Right kidney (tissue), 9 donors: ENCODE measurements at places on chromosomes 1 and 21.
A peak's percentile ranks its signal among the peaks of the same experiment; 100 is the strongest.

GRCh38 chr21:38614558-38614957 is 116.3 kb upstream of the ERG start:
- no peak for DNase-seq

DNA sequence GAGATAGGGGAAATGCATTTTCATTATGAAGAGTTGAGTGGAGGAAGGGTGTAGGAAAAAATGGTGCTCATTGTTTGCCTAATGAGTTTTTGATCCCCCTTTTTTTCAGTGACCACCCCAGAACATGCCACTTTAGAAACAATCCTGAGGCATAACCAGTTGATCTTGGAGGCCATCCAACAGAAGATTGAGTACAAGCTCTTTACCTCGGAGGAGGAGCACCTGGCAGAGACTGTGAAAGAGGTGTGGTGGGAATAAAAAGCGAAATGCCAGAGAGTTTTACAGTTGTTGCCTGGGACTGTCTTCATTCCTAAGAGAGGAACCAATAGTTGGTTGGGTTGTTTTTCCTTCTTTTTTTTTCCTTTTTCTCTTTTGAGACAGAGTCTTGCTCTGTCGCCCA is 54.3 kb upstream of the EPHA8 start:
- no peak for DNase-seq

DNA sequence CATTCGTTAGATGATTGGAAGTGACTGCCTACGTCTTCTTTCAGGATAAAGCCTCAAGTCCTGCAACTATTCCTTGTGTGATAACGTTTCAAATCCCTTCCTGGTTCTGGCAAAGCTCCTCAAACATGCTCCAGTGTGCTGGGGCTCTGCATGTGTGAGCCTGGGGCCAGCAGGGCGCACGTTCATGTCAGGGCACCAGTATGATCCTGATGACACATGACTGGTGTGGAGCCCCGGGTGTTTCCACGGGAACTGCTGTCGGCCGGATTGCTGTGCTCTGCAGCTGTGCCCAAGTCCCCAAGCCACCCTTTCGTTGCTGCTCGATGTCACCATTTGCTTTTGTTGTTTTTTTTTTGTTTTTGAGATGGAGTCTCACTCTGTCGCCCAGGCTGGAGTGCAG is 21.3 kb downstream of the KRTAP10-1 start:
- no peak for DNase-seq

- no peak for DNase-seq
Measured at GRCh38 chr1:205512059-205513045, 7.9 kb downstream of the CDK18 start.

GRCh38 chr21:35020436-35020835 is 28.7 kb downstream of the RUNX1 start:
- no peak for DNase-seq

DNA sequence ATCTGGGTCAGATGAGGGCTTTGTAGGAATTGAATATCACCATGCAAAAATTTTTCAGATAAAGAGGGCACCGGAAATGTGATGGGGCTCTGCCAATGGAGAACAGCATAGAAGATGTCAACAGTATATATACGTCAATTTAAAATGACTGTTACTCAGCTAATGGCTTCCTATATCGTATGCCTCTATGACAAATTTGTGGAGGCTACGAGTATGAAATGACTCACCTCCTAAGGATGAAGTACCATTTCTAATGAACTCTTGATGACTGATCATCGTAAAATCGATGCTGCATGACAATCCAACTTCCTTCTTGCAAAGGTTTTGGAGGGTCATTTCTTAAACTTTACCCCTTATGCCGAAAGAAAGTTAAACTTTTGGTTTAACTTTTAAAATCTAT is 450.3 kb upstream of the ZP4 start:
- DNase-seq: no peak

DNA sequence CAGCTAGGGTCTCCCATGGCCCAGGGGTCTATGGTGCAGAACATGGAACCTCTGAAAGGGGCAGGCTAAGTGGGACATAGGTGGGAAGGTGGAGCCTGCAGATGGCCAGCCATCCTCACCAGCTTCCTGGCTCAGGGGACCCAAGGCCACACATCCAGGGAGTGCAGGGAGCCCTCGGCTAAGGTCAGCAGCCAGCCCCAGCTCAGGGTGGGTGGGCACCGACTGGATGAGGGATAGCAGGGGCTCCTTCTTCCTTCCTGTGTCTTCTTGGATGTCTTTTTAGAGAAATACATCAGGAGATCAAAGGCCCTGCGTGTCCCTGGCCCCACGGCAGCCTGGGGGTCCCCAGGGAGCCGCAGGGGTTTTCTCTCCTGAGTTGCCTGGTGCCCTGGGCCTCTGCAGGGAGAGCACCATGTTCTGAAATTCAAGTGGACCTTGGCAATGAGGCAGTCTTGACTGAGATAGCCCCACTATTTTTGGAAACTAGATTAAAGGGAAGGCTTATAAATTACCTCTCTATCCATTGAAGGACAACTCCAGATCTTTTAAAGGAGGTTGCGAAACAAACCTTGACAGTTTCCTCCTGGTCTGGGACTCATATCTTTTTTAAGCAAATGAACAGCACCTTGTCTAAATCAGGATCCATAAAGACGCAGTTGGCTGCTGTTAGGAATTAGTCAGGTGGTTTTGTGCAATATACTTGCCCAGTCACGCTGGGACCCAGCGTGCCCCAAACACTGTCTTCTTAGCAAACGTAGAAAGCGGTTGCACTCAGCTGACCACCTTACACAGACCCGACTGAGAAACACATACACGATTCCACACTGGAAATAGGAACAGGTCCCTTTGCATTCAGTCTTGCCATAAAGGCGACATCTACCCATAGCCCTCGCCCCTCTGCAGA is 242.3 kb downstream of the TOMM20 start:
- no peak for DNase-seq

GRCh38 chr1:21524686-21525339 is 15.6 kb downstream of the ALPL start:
- DNase-seq: no peak

GRCh38 chr1:97384294-97384968 is 536.4 kb downstream of the DPYD start:
- no peak for DNase-seq

- DNase-seq: no peak
Measured at GRCh38 chr1:236351875-236352573, 42.1 kb upstream of the EDARADD start.

DNA sequence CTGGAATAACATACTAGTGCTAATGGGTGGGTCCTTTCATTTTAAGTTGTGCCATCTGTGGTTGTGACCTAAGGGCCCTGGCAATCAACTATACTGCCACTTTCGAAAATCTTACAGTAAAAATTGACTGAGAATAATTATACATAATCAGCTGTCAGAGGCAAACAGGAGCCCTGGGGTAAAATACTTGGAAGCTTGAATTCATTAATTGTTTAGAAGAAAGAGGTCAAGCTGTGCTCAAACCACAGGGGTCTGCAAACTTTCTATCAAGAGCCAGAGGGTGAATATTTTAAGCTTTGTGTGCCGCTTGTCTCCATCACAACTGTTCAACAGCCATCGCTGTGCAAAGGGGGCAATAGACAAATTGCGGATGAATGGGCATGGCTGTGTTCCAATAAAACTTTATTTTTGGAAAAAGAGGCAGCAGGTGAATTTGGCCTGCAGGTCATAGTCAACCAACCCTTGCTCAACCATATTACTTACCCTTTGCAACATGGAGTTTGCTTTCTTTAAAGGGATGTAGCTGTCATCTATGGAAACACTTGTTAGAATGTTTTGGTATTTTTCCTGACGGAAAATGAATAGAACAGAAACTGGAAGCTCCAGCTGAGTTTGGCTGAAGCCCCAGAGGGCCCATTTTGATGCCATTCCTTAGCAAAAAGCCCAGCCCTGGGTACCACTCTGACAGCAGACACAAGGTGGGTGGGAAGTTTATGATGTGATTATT is 35.7 kb upstream of the USP1 start:
- no peak for DNase-seq

DNA sequence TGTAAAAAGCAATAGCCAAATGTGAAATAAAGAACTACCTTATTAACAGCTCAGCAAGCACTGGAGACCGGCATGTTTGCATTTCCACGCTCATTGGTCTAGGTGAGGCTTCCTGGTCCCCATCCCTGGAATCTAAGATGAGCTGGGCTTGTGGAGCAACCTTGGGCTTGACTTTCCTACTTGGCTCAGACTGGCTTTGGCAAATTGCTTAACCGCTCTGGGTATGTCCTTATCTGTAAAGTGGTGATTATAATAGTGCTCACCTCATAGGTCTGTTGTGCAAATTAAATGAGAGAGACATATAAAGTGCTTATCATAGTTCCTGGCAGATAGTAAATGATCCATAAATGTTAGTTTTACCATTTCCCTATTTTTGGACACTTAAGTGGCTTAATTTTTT is 49.4 kb upstream of the CACNA1E start:
- no peak for DNase-seq

DNA sequence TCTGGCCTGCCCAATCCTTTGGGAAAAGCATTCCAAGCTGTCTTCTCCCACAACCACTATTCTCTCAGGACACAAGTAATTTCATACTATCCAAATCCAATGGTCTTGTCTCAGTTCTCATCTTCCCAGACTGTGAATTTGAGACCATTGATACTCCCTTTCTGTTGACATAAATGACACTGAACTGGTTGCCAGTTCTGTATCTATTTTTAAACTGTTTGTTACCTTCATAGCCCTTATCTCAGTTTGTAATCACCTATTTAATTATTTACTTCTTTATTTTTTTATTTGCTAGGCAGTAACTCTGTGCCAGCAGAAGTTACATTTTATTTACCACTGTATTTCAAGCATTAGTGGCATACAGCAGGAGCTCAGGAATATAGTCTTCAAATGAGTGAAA is 24.0 kb downstream of the TCEANC2 start:
- DNase-seq: no peak

DNA sequence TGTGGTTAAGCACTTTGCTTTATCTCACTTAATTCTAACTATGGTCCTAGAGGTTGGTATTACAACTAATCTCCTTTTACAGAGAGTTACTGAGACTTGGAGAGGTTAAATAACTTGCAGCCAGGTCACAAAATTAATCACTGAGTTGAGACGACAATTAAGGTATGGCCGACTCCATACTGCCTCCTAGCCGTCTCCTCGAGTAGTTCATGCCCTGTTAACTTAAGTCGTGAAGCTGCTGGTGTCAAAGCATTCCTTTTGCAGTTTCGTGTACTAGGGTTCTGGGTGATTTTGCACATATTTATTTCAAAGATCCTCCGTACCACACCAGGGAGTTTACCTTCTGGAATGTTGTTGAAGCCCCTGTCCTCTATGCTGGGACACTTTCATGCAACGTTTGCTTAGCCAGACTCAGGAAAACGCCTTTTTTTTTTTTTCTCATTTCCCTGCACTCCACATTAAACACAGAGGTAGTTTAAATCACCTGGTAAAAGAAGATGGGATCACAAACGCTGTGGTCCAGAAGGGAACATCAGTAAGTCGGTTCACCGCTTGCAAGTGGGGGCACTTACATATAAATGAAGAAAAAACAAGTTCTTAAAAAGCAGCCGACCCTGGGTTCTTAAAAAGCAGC is 570 bp upstream of the NEK7 start:
- DNase-seq: no peak

DNA sequence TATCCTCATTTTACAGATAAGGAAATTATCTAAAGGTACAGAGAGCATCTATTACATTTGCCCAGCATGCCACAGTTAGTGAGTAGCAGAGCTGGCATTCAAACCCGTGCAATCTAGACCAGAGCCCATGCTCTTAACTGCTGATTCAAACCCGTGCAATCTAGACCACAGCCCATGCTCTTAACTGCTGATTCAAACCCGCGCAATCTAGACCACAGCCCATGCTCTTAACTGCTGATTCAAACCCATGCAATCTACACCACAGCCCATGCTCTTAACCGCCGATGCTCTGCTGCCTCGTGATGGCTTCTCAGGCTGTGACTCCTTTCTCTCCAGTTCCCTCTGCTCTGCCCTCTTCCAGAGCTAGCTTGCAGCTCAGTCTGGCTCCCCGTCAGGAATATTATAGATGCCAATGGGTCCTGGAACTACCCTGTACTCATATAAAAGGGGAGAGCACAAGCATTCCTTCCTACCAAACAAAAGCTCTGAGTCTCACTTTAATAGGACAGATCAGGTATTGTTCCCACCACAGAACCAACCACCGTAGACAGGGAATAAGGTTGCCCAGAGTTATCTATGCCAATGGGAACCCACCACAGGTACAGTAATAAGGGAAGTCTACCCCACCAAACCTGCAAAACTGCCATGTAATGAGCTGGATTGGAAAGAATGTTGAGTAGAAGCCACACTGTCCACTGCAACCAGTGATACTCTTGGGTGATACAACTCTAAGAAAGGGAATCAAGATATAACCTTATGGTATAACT is 78.4 kb downstream of the SMYD3 start:
- DNase-seq: no peak

- no peak for DNase-seq
Measured at GRCh38 chr21:38679534-38679933, 126.2 kb upstream of the ETS2 start.

GRCh38 chr1:172145231-172145651 is 275.2 kb upstream of the C1orf105 start:
- DNase-seq: no peak

- no peak for DNase-seq
Measured at GRCh38 chr1:67390041-67390887, 39.9 kb downstream of the SERBP1 start.

- peak; percentile 70 for DNase-seq
Measured at GRCh38 chr1:190478149-190479049, 735 bp upstream of the BRINP3 start.

GRCh38 chr1:46643368-46643775 is 24.8 kb downstream of the ATPAF1 start:
- DNase-seq: no peak

- DNase-seq: no peak
Measured at GRCh38 chr1:169106921-169107602, 572 bp downstream of the ATP1B1 start.

DNA sequence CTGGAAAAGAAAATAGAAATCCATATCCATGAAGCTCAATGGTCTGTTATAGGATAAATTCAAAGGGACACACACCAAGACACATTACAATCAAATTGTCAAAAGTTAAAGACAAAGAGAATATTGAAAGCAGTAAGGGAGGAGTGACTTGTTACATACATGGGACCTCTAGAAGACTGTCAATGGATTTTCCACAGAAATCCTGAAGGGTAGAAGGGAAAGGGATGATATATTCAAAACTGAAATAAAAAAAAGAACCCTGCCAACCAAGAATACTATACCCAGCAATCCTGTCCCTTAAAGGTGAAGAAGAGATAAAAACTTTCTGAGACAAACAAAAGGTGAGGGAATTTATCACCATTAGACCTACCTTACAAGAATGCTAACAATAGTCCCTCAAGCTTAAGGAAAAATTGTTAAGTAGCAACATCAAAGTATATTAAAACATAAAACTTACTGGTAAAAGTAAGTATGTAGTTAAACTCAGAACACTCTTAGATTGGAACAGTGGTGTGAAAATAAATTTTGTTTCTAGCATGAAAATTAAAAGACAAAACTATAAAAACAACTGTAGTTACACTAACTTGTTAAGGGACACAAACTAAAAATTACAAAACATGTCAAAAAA is 103.2 kb upstream of the APP start:
- no peak for DNase-seq

DNA sequence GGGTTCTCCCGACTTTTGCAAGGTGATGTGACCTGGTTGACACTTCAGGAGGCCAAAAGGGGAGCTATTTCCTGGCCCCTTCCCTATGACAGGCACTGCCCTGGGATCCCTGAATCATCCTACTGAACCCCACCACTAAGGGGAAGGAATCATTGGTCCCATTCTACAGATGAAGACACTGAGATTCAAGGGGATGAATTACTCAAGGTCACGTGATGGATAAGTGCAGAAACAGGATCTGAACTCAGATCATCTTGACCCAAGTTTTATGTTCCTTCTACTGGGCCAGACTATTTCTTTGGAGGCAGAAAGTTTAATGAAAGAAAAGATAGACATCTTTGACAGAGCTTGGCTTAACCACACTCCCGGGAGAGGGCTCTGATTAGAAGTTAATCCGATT is 258.7 kb downstream of the RRAGC start:
- DNase-seq: no peak
